ENCODE measurements at places on chromosomes 4 and X.

DNA sequence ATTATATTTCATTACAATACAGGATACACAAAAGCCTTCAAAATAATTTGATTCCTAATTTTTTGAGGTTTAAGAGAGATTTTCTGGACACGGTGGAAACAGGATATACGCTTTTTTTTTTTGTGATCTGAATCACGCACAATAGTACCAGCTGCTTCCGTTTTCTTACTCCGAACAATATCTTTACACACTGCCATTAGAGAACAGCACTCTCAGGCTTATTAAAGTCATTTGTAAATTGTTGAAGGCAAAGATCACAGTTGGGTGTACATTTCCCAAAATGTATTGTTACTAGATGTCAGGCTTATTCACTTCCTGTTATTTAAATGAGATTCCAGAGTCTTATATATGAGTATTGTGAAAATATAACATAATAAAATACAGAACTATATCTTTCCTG lies 71.5 kb downstream of the TMEM47 start:
- DNase-seq: no peak

- no peak for DNase-seq
Observed at GRCh38 chrX:155747520-155747919, 133.6 kb upstream of the VAMP7 start.

GRCh38 chr4:15913631-15913970 lies 24.9 kb downstream of the FGFBP1 start:
- DNase-seq: no peak

DNA sequence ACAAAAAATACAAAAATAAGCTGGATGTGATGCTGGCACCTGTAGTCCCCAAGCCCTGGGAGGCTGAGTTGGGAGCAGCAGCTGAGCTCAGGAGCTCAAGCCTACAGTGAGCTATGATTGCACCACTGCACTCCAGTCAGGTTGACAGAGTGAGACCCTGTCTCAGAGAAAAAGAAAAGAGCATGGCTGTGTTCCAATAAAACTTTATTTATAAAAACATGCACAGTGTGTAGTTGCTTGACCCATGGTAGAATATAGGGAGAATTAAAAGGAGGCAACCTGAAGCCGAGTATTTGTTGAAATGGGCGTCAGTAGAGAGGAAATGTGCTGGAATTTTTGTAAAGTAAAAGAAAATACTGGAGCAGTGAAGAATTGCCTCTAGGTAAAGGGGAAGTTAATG lies 27.0 kb downstream of the GYG2 start:
- DNase-seq: no peak

- no peak for DNase-seq
Observed at GRCh38 chrX:140697618-140698017, 11.9 kb upstream of the LINC00632 start.

DNA sequence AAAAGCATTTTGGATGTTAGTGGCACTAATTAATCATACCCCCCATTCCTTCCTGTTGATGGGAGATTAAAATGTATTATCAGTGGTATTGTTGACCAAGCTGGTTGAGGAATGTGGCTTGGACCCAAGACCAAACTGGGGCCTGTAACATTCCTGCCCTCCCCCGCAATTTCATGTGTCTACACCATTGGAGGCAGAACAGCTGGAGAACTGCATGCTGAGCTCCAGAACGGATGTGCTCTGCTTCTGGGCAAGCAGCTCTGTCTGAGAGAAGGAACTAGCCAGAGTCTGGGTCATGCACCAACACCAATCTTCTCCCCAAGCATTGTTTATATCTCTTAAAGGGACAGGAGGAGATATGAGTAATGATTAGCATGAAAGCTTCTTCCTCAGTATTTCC lies 185.5 kb downstream of the CEP135 start:
- no peak for DNase-seq

DNA sequence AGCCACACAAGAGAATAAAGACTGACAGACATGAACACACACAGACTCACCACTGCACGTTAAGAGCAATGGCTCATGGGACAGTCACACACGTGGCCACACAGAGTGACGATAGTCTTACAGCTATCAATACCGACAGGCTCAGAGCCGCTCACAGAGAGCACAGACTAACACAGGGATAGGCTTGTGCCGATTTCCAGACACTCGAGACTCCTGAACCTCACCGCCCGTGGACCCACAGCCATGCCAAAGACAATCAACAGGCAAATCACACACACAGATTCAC lies 716 bp upstream of the SLC38A5 start:
- DNase-seq: no peak

DNA sequence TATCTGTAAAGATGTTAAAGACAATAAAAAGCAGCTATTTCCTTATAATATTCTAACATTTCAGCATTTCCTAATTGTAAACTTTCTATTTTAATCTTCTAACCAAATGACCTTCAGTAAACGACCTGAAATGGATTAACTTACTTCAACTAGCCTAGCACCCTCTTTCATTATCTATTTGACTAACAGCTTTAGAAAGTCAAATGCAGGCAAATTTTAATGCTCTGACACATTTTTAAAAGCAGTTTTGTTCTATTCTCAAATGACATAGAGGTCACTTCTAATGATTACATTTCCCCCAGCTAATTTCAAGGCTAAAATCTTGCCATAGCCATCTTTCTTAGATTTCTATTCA lies 41.9 kb downstream of the SLC7A11 start:
- DNase-seq: no peak
